Hematopoietic multipotent progenitor cell treated with erythropoietin and hydrocortisone succinate and interleukin-3 and kit ligand, for 6 days (in vitro differentiated cells): ENCODE measurements at places on chromosomes 3 and 15.

GRCh38 chr3:141729240-141729639 lies 8.9 kb upstream of the RNF7 start:
- peak; percentile 25 for DNase-seq

- no peak for DNase-seq
Observed at GRCh38 chr15:49962044-49962602, 156.9 kb downstream of the ATP8B4 start.

GRCh38 chr3:23455084-23455483 lies 252.0 kb downstream of the UBE2E2 start:
- DNase-seq = peak; percentile 19

DNA sequence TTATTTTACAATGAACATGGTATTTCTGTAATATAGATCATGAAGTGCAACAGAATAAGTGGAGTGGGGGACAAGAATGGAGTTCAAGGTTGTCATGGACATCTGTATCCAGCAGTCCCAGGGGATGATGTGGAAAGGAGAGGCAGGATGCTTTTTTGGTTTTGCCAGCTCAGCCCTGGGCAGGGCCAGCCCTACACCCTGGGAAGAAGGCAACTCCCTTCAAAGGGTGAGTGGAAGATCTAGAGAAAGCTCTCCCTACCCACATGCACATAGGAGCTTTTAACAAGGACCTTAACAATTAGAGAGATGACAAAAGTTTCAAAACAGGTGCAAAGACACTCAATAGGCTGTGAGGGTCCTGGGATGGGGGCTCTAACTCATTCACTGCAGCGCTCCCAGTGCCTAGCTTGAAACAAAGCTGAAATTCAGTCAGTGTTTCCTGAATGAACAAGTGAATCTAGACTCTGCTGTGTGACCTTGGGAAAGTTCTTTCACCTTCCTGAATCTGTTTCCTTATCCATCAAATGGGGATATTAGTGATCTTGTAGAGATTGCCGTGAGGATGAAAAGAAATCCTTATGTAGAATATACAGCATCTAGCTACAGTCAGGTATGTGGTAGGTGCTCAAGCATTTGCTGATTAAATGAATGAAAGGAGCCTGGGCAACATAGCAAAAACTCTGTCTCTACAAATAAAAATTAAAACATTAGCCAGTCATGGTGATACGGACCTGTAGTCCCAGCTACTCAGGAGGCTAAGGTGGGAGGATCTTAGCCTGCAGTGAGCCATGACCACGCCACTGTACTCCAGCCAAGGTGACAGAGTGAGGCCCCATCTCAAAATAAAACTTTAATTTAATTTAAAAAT lies 14.3 kb downstream of the BHLHE40 start:
- no peak for DNase-seq

GRCh38 chr3:124217542-124217941 lies 225.6 kb upstream of the ROPN1 start:
- peak; percentile 88 for DNase-seq

DNA sequence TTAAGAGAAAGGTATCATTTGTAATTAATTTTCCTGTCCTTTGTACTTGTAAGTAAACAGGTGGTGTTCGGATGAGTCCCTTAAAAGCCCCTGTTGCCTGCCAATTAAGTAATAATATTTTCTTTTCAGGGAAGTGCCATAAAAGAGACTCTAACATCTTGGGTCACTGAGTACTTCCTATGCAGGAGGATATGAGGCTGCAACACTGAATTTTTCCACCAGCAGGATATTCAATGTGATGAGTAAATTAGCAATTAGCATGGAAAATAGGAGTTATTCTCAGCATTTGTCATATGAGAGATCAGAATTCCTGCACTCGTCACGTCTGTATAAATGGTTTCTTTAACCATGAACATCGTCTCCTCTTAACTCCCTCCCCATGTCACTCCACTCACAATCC lies 45.4 kb downstream of the WWTR1 start:
- no peak for DNase-seq

- peak; percentile 71 for DNase-seq
Observed at GRCh38 chr15:38563723-38564519, 693 bp downstream of the RASGRP1 start.

- no peak for DNase-seq
Observed at GRCh38 chr3:155217591-155217990, 75.9 kb downstream of the STRIT1 start.

DNA sequence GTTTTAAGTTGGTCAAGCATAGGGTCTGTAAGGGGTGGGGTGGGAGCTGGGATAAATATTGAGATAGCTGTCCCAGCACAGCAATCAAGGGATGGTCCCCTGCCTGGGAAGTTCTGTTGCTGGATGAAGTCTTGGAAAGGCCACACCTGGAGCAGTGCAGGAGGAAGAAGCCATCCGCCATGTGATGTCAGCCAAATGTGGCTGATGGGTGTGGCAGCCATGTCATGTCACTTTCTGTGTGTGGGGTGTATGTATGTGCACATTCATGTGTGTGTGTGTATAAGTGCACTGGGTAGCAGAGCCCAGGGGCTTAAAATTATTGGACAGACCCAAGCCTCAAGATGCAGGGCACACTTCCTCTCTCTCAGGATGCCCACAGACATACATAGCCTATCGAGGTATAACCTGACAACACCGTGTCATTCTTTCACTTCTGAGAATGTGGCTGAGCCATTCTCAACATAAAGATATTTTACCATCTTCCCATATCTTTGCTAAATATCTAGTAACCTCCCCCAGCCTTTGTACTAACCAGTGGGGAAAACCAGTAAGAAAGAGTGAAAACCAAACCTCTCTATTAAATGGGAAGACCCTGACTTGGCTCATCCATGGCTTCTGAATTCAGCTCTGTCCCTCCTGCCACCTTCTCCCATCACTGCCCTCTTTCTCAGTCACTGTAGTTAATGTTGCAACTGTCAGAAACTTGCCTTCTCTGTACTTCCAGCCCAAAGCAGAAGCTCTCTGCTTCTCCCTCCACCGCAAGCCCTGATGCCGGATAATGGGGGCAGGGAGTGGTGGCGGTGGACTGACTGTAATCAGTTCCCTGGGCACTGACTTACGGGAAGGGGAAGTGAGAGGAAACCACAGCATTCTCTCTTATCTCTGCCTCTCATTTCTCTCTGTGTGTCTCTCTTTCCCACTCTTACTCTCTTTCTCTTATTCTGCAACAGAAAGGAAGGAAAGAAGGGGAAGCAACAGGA lies 11.2 kb downstream of the TNFSF10 start:
- peak; percentile 90 for DNase-seq

DNA sequence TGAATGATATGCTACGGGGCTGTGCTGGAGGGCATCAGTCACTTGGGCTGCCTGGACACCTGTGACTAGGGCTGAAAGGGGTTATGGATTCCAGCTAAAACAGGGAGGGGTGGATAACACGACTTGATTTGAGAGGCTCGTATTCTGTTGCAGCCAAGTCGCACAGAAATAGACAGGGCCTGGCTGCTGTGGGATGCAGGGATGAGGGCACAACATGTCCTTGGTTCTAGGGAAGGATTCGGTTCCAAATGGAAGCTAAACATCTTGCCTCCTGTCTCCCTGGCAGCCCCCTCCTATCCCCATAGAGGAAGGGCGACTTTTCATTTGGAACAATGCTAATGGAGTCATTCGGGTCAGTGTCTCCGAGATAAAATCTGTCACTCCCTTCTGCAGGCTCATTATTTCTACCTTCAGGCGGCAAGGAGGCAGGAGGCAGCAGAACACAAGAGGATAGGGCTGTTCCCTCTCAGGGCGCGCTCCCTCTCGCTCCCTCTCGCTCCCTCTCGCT lies 433.8 kb upstream of the RBMS3 start:
- DNase-seq = no peak

DNA sequence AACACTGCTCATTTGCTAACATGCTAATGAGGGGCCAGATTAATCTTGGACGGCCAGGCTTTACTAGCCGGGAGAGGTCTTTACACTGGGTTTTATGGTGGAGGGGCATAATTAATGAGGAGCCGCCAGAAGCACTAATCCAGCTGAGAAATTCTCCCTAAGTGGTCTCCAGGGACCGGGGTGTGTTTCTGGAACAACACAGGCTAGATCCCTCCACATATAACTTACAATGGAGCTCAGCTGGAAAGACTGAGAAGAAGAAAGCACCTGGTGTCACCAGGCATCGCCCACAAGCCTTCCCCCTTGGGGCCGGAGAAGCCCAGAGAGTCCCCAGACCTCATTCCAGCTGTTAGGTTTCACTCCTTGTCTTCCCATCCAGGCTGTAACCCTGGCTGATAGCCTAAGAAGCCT lies 127.5 kb downstream of the MEGF11 start:
- no peak for DNase-seq

DNA sequence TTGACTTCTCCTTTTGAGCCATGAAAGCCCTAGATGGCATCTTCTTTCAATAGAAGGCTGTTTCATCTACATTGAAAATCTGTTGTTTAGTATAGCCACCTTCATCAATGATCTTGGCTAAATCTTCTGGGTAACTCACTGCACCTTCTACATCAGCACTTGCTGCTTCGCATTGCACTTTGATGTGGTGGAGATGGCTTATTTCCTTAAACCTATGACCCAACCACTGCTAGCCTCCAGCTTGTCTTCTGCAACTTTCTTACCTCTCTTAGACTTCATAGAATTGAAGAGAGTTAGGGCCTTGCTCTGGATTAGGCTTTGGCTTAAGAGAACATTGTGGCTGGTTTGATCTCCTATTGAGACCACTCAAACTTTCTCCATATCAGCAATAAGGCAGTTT lies 189.8 kb downstream of the PLCL2 start:
- DNase-seq = no peak

DNA sequence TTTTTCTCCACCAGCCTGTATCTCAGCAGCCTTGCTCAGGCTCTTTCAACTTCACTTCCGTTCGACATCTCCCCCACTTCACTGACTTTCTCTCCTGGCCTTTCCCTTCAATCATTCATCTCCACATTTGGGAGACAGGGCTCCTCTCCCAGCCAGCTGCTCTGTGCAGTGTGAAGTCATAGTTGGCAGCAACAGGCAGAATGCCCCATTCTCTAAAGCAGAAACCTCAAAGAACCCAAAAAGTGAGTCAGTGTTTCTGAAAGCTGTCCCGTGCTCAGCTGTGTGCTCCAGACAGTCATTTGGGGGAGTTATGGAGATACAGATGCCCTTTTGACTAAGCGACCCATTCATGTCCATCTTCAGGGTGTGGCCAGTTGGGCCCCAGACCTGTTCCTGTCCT lies 54.3 kb downstream of the NTRK3 start:
- DNase-seq = no peak

DNA sequence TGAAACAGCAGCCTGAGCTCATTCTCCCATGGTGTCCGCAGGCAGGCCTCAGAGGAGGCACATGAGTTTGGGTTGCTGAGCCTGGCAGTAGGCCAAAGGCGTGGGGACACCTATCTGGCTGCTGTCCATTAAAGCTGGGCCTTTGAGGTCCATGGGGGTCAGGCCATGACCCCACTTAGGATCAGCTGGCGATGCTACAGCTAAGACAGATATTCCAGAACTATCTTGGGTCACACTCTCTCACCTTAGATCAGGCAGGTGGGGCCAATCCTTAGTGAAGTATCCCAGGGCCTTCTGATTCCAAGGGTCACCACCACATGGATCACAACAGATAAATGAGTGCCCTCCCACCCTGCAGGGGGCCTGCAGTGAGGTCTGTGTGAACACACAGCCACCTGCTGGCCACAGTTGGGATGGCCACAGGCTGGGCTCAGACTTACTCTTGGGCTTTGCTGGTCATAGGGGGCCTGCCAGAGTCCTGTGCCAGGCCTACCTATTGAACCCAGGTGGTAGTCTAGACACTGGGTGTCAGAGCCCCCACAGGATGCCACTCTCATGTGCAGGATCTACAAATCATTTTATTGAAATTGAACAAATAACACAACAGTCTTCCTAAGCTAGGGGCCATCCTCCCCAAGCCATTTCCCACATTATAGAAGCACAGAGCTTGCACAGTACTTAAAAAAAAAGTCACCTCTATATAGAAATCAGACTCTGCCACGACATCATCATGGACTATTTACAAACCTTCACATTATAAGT lies 2.0 kb upstream of the HYAL2 start:
- peak; percentile 84 for DNase-seq

- no peak for DNase-seq
Observed at GRCh38 chr15:76070921-76071635, 11.3 kb downstream of the TMEM266 start.
